Lung microvascular endothelial cell (primary cell): ENCODE measurements at places on chromosomes 5 and 9. TPM values are rescaled to one million over a fixed set of nuclear protein-coding genes. Genes with fewer than 3 reads are reported as not detected.

RBM22 gene
- total RNA-seq = 13.1 and 17.1 TPM in 2 replicates

TCF7 gene
- total RNA-seq = under 0.01 and 0.22 TPM in 2 replicates

TYRP1 gene
- 2.0 and 2.2 TPM in 2 replicates for total RNA-seq

TLR4 gene
- 116 and 187 TPM in 2 replicates for total RNA-seq

SLC34A3 gene
- total RNA-seq = not detected in 2 replicates

GARIN3 gene
- not detected in 2 replicates for total RNA-seq

GFI1B gene
- total RNA-seq = not detected in 2 replicates

CEP72 gene
- 0.99 and 1.5 TPM in 2 replicates for total RNA-seq

INSL6 gene
- total RNA-seq = not detected in 2 replicates

NRG2 gene
- 0.20 and 0.44 TPM in 2 replicates for total RNA-seq

CBY3 gene
- 0.22 TPM in 1 of 2 replicates, not detected in the other for total RNA-seq

UGT3A2 gene
- total RNA-seq = not detected in 2 replicates

NMUR2 gene
- not detected in 2 replicates for total RNA-seq

HBEGF gene
- 16.6 and 20.4 TPM in 2 replicates for total RNA-seq

CDC20B gene
- total RNA-seq = under 0.01 TPM in 2 replicates

SNX2 gene
- 88.5 and 88.7 TPM in 2 replicates for total RNA-seq

PCDHGA3 gene
- total RNA-seq = 0.40 and 0.44 TPM in 2 replicates

PGM5 gene
- 27.5 and 295 TPM in 2 replicates for total RNA-seq

CENPK gene
- total RNA-seq = 6.3 and 10.5 TPM in 2 replicates
